T-cell (primary cell): ENCODE measurements at places on chromosomes 4 and X. TPM values are rescaled to one million over a fixed set of nuclear protein-coding genes. Genes with fewer than 3 reads are reported as not detected.

DNA sequence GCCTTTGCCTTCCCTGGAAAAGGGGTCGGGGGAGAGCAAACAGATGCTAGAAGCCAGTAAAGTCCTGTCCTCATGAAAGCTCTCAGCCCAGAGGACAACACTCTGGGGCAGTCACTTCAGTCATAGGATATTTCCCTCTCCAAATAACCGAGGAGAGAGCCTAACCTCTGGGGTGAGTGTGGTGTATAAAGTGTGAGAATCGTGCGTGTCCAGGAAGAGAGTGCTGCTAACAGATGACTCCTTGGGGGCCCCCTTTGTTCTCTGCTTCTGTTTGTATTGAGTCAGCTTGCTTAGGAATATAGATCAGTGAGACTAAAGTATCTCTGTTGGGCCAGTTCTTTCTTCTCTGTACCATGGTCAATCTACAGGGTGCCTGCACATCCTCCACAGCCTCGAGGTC, 247.2 kb downstream of the PALLD start:
- H3K27me3 ChIP-seq = no peaks in the 10 kb centered on the region
- no peaks in the 10 kb centered on the region for H3K36me3 ChIP-seq
- H3K4me3 ChIP-seq = no peak overlapping the region

GRCh38 chrX:110322603-110323002, 4.7 kb upstream of the AMMECR1 start:
- no peaks in the 10 kb centered on the region for H3K27me3 ChIP-seq
- no peaks in the 10 kb centered on the region for H3K4me1 ChIP-seq
- H3K36me3 ChIP-seq = no peaks in the 10 kb centered on the region
- DNase-seq = no peak

DNA sequence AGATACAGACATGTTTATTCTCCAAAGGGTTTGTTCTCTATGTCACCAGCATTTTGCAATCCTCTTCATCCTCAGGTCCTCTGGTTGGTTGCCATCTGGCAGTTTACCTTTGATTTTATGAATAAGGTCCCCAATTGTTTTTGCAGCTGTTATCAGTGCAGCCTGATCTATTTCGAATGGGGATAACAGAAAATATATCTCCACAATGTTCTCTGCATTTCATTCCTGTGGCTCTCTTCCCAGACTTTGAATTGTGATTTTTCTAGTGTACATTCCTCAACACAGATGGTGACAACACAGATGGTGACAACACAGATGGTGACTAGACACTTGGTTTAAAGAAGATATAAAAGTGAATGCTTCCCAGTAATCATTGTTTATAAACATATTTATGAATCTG, 74.1 kb downstream of the FBXO8 start:
- no peak overlapping the region for H3K4me3 ChIP-seq
- no peak overlapping the region for H3K27ac ChIP-seq
- peaks cover 17% of the 10 kb centered on the region for H3K4me1 ChIP-seq

- H3K4me1 ChIP-seq = peaks cover 6% of the 10 kb centered on the region
- no peak overlapping the region for H3K27ac ChIP-seq
- H3K4me3 ChIP-seq = no peak overlapping the region
- no peaks in the 10 kb centered on the region for H3K36me3 ChIP-seq
- no peaks in the 10 kb centered on the region for H3K27me3 ChIP-seq
- no peak for DNase-seq
Measured at GRCh38 chrX:40938423-40938822, 146.8 kb upstream of the USP9X start.

DNA sequence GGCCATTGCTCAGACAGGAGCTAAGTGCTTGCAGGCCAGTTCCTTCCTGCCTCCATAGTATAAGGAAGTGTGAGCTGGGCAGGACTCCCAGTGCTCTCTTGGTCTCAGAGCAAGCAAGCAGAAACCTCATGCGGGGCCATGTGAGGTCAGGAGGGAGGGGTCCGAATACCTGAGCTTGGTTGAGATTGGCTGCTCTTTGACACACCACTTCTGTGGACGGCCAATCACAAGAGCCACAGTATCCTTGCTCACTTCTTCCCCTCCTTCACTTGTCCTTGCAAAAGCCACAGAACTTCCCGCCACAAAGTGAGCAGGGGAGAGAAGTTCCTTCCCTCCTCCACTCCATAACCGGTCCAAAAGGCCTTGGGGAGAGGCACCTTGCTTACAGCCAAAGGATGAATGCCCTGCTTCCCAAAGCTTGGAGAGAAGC, 56.7 kb downstream of the PRPS1 start:
- DNase-seq = no peak
- no peaks in the 10 kb centered on the region for H3K36me3 ChIP-seq
- no peaks in the 10 kb centered on the region for H3K27me3 ChIP-seq
- no peak overlapping the region for H3K27ac ChIP-seq

GRCh38 chr4:113872426-113873260, 106.8 kb downstream of the ARSJ start:
- no peaks in the 10 kb centered on the region for H3K36me3 ChIP-seq
- no peak overlapping the region for H3K27ac ChIP-seq
- H3K4me1 ChIP-seq = peaks cover 2% of the 10 kb centered on the region
- no peak overlapping the region for H3K4me3 ChIP-seq

DNA sequence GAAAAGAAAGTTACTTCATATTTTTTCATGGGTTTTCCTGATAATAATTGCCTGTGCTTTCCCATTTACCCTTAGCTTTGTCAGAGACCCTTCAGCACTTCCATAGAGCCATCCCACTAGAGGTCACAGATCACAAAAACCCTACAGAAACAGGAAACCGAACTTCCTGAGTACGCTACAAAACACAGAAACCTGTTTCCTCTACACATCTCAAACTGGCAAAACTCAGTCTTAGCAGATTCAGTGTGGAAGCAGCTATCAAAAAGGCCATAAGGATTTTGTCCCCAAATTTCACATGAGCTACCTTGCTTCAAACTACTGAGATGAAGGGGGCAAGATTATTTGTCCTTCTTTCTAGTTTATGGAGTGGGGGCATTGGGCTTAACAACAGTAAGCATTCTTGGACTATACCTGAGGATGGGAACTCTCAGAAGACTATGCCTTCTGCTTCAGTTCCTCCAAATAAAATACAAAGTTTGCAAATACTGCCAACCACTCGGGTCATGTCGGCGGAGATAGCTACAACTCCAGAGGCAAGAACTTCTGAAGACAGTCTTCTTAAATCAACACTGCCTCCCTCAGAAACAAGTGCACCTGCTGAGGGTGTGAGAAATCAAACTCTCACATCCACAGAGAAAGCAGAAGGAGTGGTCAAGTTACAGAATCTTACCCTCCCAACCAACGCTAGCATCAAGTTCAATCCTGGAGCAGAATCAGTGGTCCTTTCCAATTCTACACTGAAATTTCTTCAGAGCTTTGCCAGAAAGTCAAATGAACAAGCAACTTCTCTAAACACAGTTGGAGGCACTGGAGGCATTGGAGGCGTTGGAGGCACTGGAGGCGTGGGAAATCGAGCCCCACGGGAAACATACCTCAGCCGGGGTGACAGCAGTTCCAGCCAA, at the start of gene MMRN1:
Gene MMRN1, plus strand, starts transcription at position 206 of the 902 bp plus-strand sequence. Its CDS starts 118 bp downstream, at position 324.
- DNase-seq = no peak
- H3K27me3 ChIP-seq = no peaks in the 10 kb centered on the region
- H3K36me3 ChIP-seq = no peaks in the 10 kb centered on the region
- H3K27ac ChIP-seq = peak within 1 kb of the TSS; percentile 42
- H3K4me1 ChIP-seq = peaks cover 5% of the 10 kb centered on the region
- peak within 1 kb of the TSS; percentile 25 for H3K4me3 ChIP-seq

GRCh38 chrX:33062041-33062440, 149.3 kb downstream of the DMD start:
- H3K36me3 ChIP-seq = no peaks in the 10 kb centered on the region
- H3K4me3 ChIP-seq = no peak overlapping the region
- H3K4me1 ChIP-seq = no peaks in the 10 kb centered on the region
- no peaks in the 10 kb centered on the region for H3K27me3 ChIP-seq
- DNase-seq = no peak

DNA sequence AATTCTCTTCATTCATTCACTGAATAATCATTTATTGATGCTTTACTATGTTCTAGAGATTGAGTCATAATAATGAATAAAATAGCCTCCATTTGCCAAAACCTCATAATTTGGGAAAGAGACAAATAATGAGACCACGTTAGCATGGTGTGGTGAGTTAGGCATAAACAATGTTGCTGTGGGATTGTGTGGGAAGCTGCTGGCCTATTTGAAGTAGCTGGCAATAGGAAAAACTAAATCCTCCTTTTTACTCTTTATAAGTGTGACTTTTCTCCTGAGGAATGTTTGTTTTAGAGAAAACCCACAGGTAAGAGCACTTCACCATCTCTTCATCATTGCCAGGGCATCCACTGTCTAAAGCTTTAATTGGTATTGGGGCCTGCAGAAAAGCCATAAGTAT, 95.3 kb downstream of the AREG start:
- H3K27me3 ChIP-seq = no peaks in the 10 kb centered on the region
- H3K27ac ChIP-seq = no peak overlapping the region
- H3K4me3 ChIP-seq = no peak overlapping the region
- H3K4me1 ChIP-seq = peaks cover 2% of the 10 kb centered on the region
- no peaks in the 10 kb centered on the region for H3K36me3 ChIP-seq

- no peaks in the 10 kb centered on the region for H3K36me3 ChIP-seq
- no peak overlapping the region for H3K4me3 ChIP-seq
- no peak overlapping the region for H3K27ac ChIP-seq
Measured at GRCh38 chrX:70254909-70255308, 5.1 kb downstream of the P2RY4 start.

GRCh38 chrX:77342004-77342403, 105.2 kb upstream of the FGF16 start:
- no peak for DNase-seq
- H3K36me3 ChIP-seq = no peaks in the 10 kb centered on the region
- H3K27me3 ChIP-seq = no peaks in the 10 kb centered on the region
- H3K4me3 ChIP-seq = no peak overlapping the region
- H3K27ac ChIP-seq = no peak overlapping the region
- H3K4me1 ChIP-seq = no peaks in the 10 kb centered on the region

- no peaks in the 10 kb centered on the region for H3K4me1 ChIP-seq
- no peak overlapping the region for H3K4me3 ChIP-seq
- H3K27ac ChIP-seq = no peak overlapping the region
- no peak for DNase-seq
- H3K36me3 ChIP-seq = no peaks in the 10 kb centered on the region
Measured at GRCh38 chr4:41349021-41349420, 92.3 kb downstream of the UCHL1 start.

DNA sequence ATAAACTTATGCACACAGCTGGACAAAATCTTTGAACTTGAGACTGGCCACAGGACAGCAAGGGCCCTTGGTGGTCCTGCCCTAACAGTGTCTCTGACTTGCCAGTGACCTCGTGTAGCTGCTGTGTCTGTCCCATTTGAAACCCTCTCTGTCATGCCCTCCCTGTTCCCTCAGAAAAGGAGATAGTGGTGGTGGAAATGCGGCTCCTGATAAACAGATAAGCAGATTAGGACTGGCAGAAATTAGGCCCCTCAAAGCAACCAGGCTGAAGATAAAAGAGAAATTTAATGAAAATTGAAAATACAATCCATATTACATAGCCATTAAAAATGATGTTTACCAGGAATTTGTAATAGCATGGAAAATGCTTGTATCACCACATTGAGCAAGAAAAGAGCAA, 136.6 kb upstream of the ATP6AP2 start:
- no peak overlapping the region for H3K27ac ChIP-seq
- no peak for DNase-seq
- H3K4me1 ChIP-seq = no peaks in the 10 kb centered on the region

DNA sequence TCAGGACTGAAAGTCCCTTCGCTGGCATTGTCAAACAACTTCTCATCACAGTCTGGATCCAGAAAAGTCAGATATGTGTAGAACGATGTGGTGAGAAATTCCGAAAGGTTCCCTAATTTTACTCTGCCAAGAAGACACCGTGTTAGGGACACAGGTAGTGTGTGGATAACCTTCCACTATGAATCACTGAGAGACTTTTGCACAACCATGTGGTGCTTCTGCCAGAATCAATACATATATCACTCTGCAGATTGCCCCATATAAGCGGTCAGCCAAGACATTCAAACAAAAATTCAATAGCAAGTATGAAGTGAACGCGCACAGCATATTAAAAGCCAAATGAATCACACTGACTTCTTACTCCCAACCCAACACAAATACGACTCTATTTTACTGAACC, 63.8 kb downstream of the PHKA2 start:
- H3K4me3 ChIP-seq = no peak overlapping the region
- no peaks in the 10 kb centered on the region for H3K36me3 ChIP-seq
- H3K27me3 ChIP-seq = no peaks in the 10 kb centered on the region

GRCh38 chrX:96464880-96465558, 219.6 kb upstream of the DIAPH2 start:
- H3K36me3 ChIP-seq = no peaks in the 10 kb centered on the region
- no peak for DNase-seq
- no peak overlapping the region for H3K4me3 ChIP-seq
- H3K4me1 ChIP-seq = no peaks in the 10 kb centered on the region
- no peaks in the 10 kb centered on the region for H3K27me3 ChIP-seq

- no peaks in the 10 kb centered on the region for H3K4me1 ChIP-seq
- H3K27ac ChIP-seq = no peak overlapping the region
- no peaks in the 10 kb centered on the region for H3K36me3 ChIP-seq
- no peak overlapping the region for H3K4me3 ChIP-seq
- H3K27me3 ChIP-seq = no peaks in the 10 kb centered on the region
Measured at GRCh38 chrX:85107407-85107806, 103.7 kb downstream of the APOOL start.

DNA sequence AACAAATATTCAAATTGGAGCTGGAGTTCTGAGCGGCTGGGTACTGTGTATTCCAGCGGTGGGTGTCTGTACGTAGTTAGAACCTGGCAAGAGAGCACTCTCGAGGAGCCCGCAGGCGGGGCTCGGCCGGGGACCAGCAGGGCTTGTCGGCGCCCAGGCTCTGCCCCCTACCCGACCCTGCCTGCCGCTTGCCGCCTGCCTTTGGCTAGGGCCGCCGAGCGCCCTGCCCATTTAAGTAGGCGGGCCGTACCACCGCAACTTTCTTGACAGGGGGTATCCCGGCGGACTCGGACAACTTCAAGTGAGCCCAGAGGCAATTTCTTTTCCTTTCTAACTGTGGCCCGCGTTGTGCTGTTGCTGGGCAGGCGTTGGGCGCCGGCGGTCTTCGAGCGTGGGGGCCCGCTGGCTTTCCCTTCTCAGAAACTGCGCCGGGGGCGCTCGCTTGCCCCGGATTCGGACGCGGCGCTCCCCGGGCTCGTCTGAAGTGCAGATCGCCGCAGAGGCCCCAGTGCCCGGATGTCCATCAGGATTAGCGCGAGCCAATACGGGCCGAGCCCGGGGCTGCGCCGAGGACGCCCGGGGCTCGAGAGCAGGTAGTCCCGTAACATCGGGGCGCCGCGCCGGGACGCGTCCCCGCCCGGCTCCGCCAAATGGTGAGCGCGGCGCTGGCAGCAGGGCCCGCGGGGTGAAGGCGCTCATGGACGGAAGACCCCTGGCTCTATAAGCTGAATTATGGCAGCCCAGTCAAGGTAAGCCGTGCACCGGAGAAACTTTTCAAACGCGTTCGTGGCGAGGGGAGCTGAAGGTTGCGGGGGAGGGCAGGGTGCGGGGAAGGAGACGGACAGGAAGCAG, 72.1 kb downstream of the AFF1 start:
- H3K36me3 ChIP-seq = no peaks in the 10 kb centered on the region
- DNase-seq = peak; percentile 87
- no peaks in the 10 kb centered on the region for H3K27me3 ChIP-seq
- peak overlapping the region; percentile 80 for H3K27ac ChIP-seq

GRCh38 chrX:298993-299392, 17.8 kb downstream of the PLCXD1 start:
- H3K27me3 ChIP-seq = no peaks in the 10 kb centered on the region
- DNase-seq = no peak
- peaks cover 6% of the 10 kb centered on the region for H3K36me3 ChIP-seq

The F8A1 gene
- total RNA-seq = 52.1 TPM

The IL2RG gene
- 285 TPM for total RNA-seq

The PWWP3B gene
- total RNA-seq = 0.06 TPM

The BST1 gene
- total RNA-seq = 0.47 TPM

The WDR44 gene
- total RNA-seq = 13.6 TPM

The CTAG1A gene
- total RNA-seq = not detected

The HSFX4 gene
- total RNA-seq = not detected

The MAGEA4 gene
- not detected for total RNA-seq

The CENPVL2 gene
- not detected for total RNA-seq
